ENCODE measurements at places on chromosomes 12 and 14. TPM values are rescaled to one million over a fixed set of nuclear protein-coding genes. Genes with fewer than 3 reads are reported as not detected.

ENDOU gene
- 1.6 TPM for total RNA-seq

ACSM4 gene
- total RNA-seq = not detected

ERP27 gene
- 0.46 TPM for total RNA-seq

TTC7B gene
- total RNA-seq = 93.5 TPM

CD163L1 gene
- total RNA-seq = 0.69 TPM

TEX22 gene
- 1.1 TPM for total RNA-seq

FGD6 gene
- total RNA-seq = 35.4 TPM

C12orf60 gene
- total RNA-seq = 1.8 TPM

DNA sequence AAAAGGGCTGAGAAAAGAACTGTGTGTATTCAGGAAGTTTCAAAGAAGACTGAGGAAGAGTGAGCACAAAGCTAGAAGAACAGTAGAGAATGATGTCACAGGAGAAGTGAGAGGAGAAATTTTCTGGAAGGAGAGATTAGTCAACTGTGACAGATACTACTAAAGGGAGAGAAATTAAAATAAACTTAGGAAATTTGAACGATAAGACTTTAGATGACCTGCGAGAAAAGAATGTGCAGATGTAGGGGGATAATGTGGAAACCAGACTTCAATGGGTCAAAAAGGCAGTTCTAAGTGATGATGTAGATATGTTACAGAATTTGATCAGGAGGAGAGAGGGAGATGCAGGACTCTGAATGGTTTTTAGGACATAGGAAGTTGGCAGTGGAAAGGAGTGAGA, 287.4 kb downstream of the SYT1 start:
- no peaks in the 10 kb centered on the region for H3K36me3 ChIP-seq
- DNase-seq = no peak
- no peak overlapping the region for H3K4me3 ChIP-seq
- peaks cover under 1% of the 10 kb centered on the region for H3K27me3 ChIP-seq
- H3K27ac ChIP-seq = no peak overlapping the region
- peaks cover 8% of the 10 kb centered on the region for H3K4me1 ChIP-seq

DNA sequence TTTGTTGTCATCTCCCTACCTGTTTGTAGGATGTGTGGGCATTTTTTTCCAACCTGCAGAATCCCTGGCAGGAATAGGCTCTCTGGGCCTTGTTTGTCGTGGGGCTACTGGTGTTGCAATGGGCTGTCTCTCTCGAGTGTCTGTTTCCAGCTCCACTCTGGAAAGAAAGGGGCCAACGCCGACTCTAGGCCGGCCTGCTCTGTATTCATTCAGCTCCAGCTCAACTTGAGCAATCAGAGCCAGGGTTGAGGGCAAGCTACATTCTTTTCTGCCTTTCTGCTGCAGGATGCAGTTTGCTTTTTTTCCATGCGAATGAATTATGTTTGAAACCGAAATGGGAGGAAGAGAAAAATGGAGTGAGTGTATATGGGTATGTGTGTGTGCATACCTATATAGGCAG, 2.3 kb downstream of the JDP2 start:
- no peak overlapping the region for H3K4me3 ChIP-seq
- H3K27me3 ChIP-seq = peaks cover 14% of the 10 kb centered on the region
- no peak overlapping the region for H3K27ac ChIP-seq
- no peak for DNase-seq
- peaks cover 3% of the 10 kb centered on the region for H3K36me3 ChIP-seq

- no peak for DNase-seq
- H3K4me3 ChIP-seq = no peak overlapping the region
- H3K27ac ChIP-seq = no peak overlapping the region
- H3K27me3 ChIP-seq = no peaks in the 10 kb centered on the region
- H3K4me1 ChIP-seq = peaks cover 12% of the 10 kb centered on the region
Measured at GRCh38 chr12:28316049-28316448, 125.8 kb downstream of the CCDC91 start.

DNA sequence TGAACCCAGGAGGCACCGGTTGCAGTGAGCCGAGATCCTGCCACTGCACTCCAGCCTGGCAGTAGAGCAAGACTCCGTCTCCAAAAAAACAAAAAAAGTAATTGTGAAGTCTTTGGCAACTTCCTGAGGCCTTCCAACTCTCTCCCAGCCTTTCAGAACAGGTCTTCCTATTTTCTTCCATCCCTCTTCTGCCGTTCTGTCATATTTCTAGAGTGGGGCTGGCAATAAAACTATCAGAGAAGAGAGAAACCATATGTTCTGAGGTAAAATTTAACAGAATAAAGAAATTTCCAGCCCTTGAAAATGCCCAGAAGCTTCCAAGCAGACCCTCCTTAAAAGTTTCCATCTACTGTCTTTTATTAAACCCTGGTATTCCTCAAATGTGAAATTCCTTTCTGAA, 100.4 kb downstream of the HMGA2 start:
- H3K27me3 ChIP-seq = peaks cover 2% of the 10 kb centered on the region
- no peak overlapping the region for H3K4me3 ChIP-seq
- no peak overlapping the region for H3K27ac ChIP-seq

- H3K36me3 ChIP-seq = peaks cover 6% of the 10 kb centered on the region
- peaks cover 38% of the 10 kb centered on the region for H3K4me1 ChIP-seq
- H3K27ac ChIP-seq = no peak overlapping the region
- no peak for DNase-seq
Measured at GRCh38 chr12:109731231-109731731, 17.7 kb downstream of the FAM222A start.

- no peak overlapping the region for H3K4me3 ChIP-seq
- H3K27ac ChIP-seq = no peak overlapping the region
- no peaks in the 10 kb centered on the region for H3K27me3 ChIP-seq
- peaks cover 6% of the 10 kb centered on the region for H3K4me1 ChIP-seq
- H3K36me3 ChIP-seq = no peaks in the 10 kb centered on the region
- DNase-seq = no peak
Measured at GRCh38 chr12:106760184-106760531, 14.3 kb upstream of the RIC8B start.

DNA sequence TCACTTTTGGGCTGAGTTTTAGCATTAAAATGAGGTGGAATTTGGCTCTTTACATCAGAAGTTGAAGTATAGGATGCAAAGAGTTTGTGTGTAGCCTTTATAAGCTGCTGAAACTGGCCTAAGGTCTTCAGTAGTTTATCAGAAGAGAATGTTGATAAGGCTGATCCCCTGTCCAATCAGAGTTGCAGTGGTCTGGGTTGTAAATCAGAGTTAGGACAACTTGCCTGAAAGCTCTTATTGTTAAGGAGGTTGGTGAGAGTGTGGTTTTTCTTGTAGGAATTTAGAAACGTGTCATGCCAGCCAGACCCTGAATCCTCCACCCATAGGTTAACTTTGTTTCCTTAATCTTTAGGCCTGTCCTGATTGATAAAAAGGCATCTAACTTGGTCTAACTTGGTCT, 143.5 kb downstream of the ST8SIA1 start:
- no peak overlapping the region for H3K27ac ChIP-seq
- DNase-seq = no peak
- H3K4me1 ChIP-seq = no peaks in the 10 kb centered on the region
- no peaks in the 10 kb centered on the region for H3K36me3 ChIP-seq
- no peaks in the 10 kb centered on the region for H3K27me3 ChIP-seq
- H3K4me3 ChIP-seq = no peak overlapping the region

- H3K4me1 ChIP-seq = no peaks in the 10 kb centered on the region
- H3K4me3 ChIP-seq = peak overlapping the region; percentile 20
- peaks cover 2% of the 10 kb centered on the region for H3K27me3 ChIP-seq
- H3K27ac ChIP-seq = no peak overlapping the region
Measured at GRCh38 chr12:47611906-47612305, 93.9 kb downstream of the RPAP3 start.

DNA sequence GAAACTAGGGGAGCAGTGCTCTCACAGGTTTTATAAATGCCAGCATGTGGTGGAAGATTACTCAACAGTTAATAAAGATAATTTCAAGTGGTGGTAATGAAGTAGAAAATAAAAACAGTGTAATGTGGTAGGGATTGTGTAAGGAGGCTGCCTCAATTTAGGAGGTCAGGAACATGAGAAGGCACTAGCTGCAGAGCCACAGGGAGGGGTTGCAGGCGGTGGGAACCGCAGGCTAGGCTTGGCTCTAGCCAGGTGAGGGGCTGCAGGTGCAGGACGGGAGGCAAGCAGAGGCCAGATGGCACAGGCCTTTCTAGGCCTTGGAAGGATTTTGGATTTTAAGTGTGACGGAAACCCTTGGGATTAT, 768 bp downstream of the METTL25 start:
- H3K4me1 ChIP-seq = peaks cover 13% of the 10 kb centered on the region
- peak; percentile 15 for DNase-seq
- peak overlapping the region; percentile 100 for H3K4me3 ChIP-seq
- H3K27me3 ChIP-seq = peaks cover 4% of the 10 kb centered on the region

GRCh38 chr12:86283620-86284019, 27.4 kb upstream of the MGAT4C start:
- peaks cover 2% of the 10 kb centered on the region for H3K27me3 ChIP-seq
- peaks cover 2% of the 10 kb centered on the region for H3K4me1 ChIP-seq
- no peak overlapping the region for H3K4me3 ChIP-seq
- no peak overlapping the region for H3K27ac ChIP-seq
- no peaks in the 10 kb centered on the region for H3K36me3 ChIP-seq
- DNase-seq = no peak

- DNase-seq = no peak
- no peak within 1 kb of the TSS for H3K27ac ChIP-seq
- no peaks in the 10 kb centered on the region for H3K36me3 ChIP-seq
Measured at GRCh38 chr14:96255501-96256366, at the start of gene BDKRB1. BDKRB1 (plus strand) TSS chr14:96256210; CDS start chr14:96263683, 7,473 bp downstream.

DNA sequence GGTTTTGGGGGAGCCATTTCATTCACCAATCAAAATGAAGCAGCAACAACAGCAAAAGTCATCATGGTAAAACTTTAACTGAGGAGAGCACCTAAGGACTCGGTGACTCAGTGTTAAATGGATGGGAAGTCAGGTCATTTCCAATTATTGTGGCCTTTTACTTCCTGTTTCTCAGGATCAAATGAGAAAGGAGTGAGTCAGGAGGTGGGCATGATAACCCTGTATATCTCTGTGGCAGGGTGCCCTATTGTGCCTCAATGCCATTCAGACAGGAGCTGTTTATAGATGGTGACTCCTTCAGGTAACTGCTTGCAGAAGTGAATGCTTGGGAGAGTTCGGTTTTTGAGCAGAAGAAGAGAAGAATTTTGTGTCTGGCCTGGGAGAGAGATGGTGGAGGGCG, 135.5 kb upstream of the CPM start:
- peaks cover 2% of the 10 kb centered on the region for H3K27me3 ChIP-seq
- H3K4me1 ChIP-seq = peaks cover 28% of the 10 kb centered on the region
- DNase-seq = no peak
- H3K27ac ChIP-seq = no peak overlapping the region
- H3K4me3 ChIP-seq = no peak overlapping the region

DNA sequence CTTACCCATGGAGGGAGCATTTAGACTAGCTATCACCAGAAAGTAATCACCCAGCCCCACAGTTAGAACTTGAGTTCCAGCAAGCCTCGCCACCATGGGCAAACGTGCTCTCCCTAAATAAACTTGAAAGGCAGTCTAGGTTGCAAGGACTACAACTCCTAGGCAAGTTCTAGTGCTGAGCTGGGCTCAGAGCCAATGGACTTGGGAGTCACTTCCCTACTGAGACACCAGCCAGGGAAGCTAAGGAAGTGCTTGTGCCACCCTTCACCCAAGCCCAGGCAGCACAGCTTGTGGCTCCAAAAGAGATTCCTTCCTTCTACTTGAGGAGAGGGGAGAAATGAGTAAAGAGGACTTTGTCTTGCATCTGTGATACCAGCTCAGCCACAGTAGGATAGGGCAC, 57.9 kb downstream of the SLCO1A2 start:
- DNase-seq = no peak
- H3K27ac ChIP-seq = no peak overlapping the region
- no peak overlapping the region for H3K4me3 ChIP-seq

DNA sequence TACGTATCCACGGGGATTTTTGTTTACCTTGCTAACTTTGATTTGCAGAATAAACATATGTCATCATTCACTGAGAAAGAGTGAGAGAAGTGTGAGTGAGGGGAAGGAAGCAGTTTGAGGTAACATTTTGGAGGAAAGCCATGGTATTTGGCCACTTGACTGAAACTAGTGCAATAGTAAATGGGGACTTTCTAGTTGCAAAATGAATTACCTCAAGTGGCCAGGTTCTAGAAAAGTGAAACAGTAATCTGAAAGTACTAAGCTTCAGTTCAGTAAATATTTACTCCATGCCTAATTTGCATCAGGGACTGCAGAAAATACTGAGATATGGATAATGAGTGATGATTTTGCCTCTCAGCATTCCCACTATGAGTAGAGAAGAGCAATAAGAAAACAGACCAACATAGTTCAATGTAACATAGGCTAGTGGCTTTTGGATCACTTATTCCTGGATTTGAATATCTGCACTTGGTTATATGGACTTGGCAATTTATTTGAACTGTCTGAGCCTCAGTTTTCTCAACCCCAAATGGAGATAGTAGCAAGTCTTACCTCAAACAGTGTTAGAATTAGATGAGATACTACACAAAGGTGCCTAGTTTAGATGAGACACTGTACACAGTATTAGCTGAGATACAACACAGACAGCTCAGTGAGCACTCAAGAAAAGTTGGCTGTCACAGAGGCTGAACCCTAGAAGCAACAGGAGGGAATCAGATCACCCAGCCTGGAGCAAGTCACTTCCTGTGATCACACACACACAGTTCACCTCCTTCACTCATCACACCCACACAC, 439.1 kb downstream of the NPAS3 start:
- H3K27ac ChIP-seq = no peak overlapping the region
- no peaks in the 10 kb centered on the region for H3K4me1 ChIP-seq
- no peaks in the 10 kb centered on the region for H3K27me3 ChIP-seq

GRCh38 chr12:10540776-10541205, 35.1 kb downstream of the EIF2S3B start:
- DNase-seq = no peak
- H3K27me3 ChIP-seq = no peaks in the 10 kb centered on the region
- H3K36me3 ChIP-seq = no peaks in the 10 kb centered on the region
- no peak overlapping the region for H3K27ac ChIP-seq

- H3K27ac ChIP-seq = no peak overlapping the region
- H3K27me3 ChIP-seq = no peaks in the 10 kb centered on the region
- no peaks in the 10 kb centered on the region for H3K36me3 ChIP-seq
- H3K4me1 ChIP-seq = peaks cover 9% of the 10 kb centered on the region
- no peak for DNase-seq
Measured at GRCh38 chr12:105961821-105962671, 176.7 kb downstream of the NUAK1 start.

DNA sequence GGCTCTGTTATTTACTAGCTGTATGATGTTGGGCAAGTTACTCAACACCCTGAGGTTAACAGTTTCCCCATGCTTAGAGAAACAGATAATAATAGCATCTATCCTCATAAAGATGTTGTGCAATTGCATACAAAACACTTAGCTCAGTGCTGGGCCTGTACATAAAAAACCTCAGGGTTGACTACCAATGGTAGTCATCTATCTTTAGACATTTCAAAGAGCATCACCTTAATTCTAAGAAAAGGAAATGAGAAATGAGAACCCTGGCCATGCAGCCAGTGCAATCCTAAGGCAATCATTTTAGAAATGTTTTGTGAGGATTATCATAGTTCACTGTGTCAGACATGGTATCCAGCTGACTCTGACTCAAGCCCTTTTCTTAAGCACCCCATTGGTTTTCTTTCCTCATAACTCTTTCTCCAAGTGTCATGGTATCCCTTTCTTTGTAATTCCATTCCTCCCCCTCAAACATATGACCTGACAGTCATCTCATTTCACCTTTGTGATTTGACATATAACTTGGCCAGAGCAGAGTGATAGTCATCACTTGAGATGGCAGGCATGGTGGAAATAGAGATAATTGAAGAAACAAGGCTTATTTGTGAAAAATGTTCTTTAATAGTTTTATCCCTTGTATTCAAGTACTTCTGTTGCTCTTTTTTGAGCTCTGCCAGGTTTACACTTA, 29.5 kb upstream of the OSBPL8 start:
- H3K4me1 ChIP-seq = no peaks in the 10 kb centered on the region
- no peaks in the 10 kb centered on the region for H3K36me3 ChIP-seq
- no peak for DNase-seq
- H3K27me3 ChIP-seq = no peaks in the 10 kb centered on the region
- no peak overlapping the region for H3K27ac ChIP-seq

GRCh38 chr14:75274899-75275569, 3.6 kb upstream of the FOS start:
- H3K4me1 ChIP-seq = peaks cover 14% of the 10 kb centered on the region
- H3K27me3 ChIP-seq = peaks cover 15% of the 10 kb centered on the region
- H3K36me3 ChIP-seq = no peaks in the 10 kb centered on the region
